GM12892 (cell line): ENCODE measurements at places on chromosomes 16 and 17.

- DNase-seq = no peak
Measured at GRCh38 chr16:88719267-88719932, 13.1 kb downstream of the CTU2 start.

DNA sequence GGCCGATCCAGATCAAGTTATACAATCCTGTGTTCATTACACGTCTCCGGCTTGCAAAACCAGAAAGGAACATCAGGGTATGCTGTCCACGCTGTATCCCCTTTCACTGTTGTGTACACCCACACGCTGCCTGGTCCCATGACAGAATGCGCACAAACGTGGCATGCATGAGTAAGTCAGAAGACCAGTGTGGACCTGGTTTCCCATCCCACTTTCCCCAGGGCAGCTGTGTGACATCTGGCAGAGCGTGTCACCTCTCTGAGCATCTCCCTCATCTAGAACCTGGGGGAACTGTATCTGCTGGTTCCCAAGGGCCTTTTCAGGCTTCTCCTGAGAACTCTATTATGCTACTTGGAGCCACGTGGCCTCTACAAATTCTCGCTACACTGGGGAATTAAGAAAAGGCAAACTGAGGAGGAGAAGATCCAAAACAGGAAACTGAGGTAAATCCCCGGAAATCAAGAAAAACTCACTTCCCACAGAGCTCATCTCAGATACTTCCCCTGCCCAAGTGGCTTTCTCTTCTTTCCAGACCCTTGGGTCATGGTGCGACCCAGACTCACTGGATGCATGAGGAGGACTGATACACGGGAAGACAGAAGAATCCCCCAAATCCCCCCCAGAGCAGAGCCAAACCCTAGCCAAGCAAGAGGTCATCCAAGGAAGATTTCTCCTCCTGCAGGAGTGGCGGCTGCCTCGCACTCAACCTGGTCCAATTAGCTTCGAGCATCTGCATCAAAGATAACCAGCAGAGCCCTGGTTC lies 139.3 kb downstream of the GAS7 start:
- DNase-seq = peak; percentile 38

GRCh38 chr17:27106347-27106981 lies 187.4 kb upstream of the WSB1 start:
- no peak for DNase-seq

DNA sequence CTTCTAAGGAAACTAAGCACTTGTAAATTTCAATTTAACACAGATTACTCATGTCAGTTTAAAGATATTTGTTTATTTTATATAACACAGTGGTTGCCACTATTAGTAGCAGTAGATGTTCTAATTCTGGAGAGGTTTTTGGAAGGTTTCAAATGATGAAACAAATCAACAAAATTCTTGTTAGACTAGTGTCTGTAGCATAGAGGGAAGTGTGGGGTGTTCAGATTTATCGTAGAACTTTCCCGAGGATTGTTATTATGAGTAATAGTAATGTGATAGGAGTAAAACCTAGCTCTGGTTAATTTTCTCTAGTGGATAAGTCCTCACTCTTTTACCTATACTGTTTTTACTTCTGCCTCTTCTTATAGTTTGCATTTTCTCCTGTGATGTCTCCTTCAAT lies 6.3 kb downstream of the GAN start:
- no peak for DNase-seq

GRCh38 chr16:9518051-9518450 lies 426.6 kb downstream of the HAPSTR1 start:
- no peak for DNase-seq

DNA sequence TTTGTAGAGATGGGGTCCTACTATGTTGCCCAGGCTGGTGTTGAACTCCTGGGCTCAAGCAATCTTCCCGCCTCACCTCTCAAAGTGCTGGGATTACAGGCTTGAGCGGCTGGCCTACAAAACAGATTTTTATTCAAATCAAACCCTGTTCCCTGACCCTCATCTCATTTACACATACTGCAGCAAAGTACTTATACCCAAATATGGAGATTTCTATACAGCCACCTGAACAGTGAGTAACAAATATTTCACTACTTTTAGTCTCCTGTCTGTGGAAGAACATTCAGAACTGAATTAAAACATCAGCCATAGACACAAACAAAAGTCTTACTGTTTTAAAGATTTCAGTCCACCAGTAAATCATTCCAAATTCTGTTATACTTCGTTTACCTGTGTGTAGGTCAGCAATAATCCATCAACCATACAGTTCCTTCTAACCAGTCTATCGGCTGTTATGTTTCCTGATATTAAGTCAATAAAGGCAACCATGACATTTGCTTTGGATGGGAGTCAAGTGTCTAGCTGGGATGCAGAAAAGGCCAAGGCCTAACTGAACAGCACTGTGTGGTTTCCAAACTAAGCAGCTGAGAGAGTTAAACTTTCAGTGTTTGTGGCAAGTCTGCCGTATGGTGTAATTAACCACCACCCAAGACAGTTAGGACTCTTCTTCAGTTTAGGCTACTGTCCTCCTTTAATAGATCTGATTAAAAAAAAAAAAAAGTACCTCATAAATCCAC lies 22.3 kb downstream of the ERN1 start:
- no peak for DNase-seq

DNA sequence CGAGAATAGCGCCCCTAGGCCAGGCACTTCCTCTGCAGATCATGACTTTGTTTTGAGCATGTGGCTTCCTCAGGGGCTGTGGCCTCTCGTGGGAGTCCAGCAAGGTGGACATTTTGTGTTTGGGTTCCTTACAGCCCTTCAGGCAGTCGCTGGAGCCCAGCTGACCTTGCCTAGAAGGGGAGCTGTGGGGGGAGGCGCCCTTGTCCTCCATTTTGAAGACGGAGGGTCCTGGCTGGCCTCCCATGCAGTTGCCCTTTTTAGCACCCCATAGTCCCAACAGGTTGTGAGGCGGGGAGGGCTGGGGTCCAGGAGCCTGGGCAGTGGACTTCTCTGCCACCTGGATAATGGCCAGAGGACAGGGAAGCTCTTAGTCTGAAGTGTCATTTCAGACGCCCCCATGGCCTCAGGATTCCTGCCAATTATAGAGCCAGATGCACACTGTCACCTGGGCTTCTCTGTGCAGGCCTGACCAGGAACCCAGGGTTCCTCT lies 1.4 kb downstream of the SOST start:
- no peak for DNase-seq

DNA sequence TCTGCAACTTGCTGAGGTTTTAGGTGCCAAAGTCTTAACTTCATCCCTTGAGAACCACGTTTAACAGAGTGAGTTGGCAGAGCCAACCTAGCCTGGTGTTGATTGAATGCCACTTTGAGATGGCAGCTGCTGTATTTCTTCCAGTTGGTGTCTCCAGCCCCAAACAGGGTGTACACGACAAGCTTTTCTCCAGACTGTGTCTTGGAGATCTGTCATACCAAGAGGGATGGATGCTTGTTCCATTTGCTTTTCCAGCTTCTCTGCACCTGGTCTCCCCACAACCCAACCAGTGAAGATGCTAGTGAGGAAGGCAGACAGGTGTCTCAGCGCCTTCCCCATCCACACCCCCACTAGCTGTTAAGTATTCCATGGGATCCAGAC lies 141.1 kb upstream of the HS3ST2 start:
- DNase-seq = no peak

- no peak for DNase-seq
Measured at GRCh38 chr17:14019186-14019956, 49.9 kb upstream of the COX10 start.

DNA sequence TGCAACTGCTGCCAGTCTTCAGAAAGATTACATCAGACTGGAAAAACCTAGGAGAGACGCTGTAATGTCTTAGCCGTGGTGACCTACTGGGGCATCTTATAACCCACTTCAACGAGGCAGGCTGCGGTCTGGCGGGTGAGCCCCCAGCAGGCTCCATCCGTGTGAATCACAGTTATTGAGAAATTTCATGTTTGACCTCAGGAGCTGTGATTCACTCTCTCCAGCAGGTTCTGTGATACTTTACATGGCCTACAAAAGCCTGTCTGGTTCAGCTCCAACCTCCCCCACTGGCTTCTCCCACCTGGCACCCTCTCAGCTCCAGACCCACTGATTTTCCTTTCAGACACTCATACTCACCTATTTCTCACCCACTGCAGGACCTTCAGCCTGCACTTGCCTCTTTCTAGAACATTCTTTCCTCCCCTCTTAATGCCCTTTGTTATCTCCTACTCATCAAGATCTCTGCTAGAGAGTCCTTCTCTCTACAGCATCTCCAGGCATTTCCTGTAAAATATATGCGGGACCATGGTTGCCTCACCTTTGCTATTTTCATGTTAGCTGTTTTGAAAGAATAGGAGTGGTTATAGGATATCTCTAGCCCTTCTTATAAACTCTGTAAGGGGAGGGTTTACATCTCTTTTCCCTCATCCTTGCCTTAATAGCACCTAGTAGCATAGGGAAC lies 227.9 kb downstream of the MAF start:
- DNase-seq = no peak

- DNase-seq = no peak
Measured at GRCh38 chr16:11003141-11003540, 58.8 kb downstream of the CLEC16A start.

- DNase-seq = no peak
Measured at GRCh38 chr17:55238931-55239297, 25.8 kb upstream of the HLF start.

GRCh38 chr16:60061396-60061795 lies 1327.3 kb upstream of the GOT2 start:
- DNase-seq = no peak

DNA sequence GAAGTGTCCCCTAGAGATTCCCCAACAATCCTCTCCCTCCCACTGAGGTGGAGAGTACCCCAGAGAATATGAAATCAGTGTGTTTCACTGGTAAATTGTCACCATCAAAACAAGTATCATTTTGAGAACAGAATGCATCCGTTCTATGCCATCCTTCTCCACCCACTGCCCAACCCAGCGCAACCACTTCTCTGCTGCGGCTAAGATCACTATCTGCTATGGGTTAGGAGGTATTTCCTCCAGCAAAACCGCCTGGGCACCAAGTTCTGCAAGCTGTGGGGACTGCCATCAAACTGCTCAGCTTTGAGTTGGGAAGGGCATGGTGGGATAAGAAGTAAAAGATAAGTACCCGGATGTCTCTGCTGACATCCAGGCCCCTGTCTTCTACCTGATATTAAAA lies 24.4 kb downstream of the CNTNAP1 start:
- DNase-seq = no peak

- no peak for DNase-seq
Measured at GRCh38 chr17:21772321-21772720, 80.0 kb downstream of the KCNJ18 start.

GRCh38 chr17:39364236-39365025 lies 37.0 kb downstream of the FBXL20 start:
- DNase-seq = no peak

- DNase-seq = no peak
Measured at GRCh38 chr17:7587420-7588151, 2.3 kb downstream of the SOX15 start.

- no peak for DNase-seq
Measured at GRCh38 chr17:50238601-50239280, 35.5 kb upstream of the TMEM92 start.

GRCh38 chr16:17101646-17102045 lies 369.1 kb downstream of the XYLT1 start:
- DNase-seq = no peak
